ENCODE measurements at places on chromosomes 7 and 10.

- no peak for DNase-seq
These were observed 32.8 kb upstream of the MYO3A start for GRCh38 chr10:25901199-25901598.

- no peak for DNase-seq
These were observed 9.2 kb downstream of the CLRN3 start for GRCh38 chr10:127883516-127883915.

DNA sequence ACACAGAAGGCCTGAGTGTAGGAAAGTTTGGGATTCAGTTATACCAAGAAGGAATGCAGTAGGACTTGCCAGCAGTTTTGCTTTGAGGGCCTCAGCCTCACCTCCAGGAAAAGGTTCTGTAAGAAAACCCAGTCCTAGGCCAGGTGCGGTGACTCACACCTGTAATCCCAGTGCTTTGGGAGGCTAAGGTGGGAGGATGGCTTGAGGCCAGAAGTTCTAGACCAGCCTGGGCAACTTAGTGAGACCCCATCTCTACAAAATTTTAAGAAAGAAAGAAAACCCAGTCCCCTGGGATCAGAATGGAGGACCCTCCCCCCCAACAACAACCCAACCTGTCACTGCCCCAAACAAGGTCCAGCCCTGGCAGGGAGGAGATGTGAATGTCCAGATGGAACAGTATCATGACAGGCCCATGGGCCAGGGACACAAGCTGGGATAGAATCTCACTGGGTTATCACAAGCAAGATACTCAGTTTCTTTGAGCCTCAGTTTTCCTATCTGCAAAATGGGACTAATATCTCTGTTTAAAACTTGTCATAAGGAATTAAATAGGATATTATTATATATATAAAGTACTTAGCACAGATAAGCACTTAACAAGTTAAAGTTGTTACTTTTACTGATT, 68.7 kb downstream of the GTF2IRD1 start:
- no peak for DNase-seq

DNA sequence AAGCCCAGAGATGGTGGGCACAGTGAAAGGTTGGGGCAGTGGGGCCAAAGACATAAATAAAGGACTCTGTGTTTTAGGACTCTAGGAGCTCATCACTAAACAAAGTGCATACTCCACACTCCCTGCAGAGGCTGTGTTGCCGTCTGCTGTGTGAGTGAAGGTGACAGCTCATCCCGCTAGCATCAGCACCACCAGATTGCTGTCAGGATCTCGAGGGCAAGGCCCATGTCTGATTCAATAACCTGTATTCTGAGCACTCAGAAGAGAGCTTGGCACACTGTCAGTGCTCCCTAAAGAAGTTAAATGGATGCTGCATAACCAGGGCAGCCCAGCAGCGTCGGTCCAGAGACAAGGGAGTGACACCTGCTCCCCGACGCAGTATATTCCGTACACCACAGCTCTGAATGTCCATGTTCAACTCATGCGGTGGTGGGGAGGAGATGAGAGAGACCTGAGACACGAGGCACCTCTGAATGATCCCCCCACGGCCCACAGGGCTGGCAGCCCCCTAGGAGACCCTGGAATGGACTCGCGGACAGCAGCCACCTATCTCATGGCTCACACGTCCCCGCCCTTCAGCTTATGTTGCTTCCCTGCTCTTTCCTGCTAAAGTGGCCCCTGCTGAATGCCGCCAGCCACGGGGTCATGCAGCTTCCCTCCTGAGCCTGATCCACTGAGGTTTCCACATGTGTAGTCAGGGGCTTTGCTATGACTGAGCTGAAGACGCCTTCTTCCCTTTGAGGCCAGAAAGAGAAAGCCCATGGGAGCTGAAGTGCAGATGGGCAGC, 132.7 kb upstream of the KCNMA1 start:
- DNase-seq, result no peak

- DNase-seq, result no peak
These were observed 129.0 kb downstream of the DNAH11 start for GRCh38 chr7:21671859-21672258.

GRCh38 chr10:78591066-78591465, 477.7 kb upstream of the ZMIZ1 start:
- DNase-seq, result no peak

DNA sequence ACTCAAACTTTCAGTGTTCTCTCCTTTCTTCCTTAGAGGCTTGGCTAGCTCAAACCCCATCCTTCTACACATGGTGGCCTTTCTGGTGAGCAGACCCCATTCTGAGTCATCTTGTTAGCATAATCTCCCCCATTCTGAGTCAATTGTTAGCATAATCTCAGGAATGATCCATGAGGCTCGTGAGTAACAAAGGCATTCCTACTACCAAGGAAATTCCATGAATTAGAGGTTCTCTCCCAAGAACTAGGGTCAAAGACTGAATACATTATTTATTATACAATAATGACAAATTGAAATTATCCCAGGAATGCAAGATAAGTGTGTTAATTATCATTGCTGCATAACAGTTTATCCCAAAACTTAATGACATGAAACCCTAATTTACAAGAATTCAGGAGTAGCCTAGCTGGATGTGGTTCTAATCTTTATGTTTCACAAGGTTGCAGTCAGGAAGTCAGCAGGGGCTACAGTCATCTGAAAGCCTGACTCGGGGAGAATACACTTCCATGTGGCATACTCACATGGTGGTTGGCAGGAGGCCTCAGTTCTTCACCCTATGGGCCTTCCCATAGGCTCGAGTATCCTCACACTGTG, 100.2 kb downstream of the MMRN2 start:
- no peak for DNase-seq

GRCh38 chr7:71777278-71777677, 634.9 kb downstream of the CALN1 start:
- no peak for DNase-seq
